ENCODE measurements at places on chromosomes 1 and 21.

DNA sequence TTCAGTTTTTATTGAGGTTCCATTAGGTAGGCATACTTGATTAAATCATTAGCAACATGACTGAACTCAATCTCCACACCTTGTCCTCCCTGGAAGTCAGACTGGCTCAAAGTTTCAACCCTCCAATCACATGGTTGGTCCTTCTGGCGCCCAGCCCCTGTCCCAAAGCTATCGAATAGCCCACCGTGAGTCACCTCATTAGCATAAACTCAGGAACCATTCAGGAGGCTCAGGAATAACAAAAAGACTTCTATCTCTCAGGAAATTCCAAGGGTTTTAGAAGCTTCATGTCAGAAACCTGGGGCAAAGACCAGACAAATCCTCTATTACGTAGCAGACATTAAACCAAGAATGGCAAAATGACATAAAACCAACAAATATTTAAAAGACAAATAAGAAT lies 78.6 kb downstream of the RGS2 start:
- DNase-seq = no peak
- H3K27me3 ChIP-seq = no peaks in the 10 kb centered on the region
- no peak overlapping the region for H3K27ac ChIP-seq
- no peaks in the 10 kb centered on the region for H3K36me3 ChIP-seq
- no peaks in the 10 kb centered on the region for H3K4me1 ChIP-seq

- H3K4me3 ChIP-seq = no peak overlapping the region
- no peaks in the 10 kb centered on the region for H3K4me1 ChIP-seq
- no peak overlapping the region for H3K27ac ChIP-seq
- no peak for DNase-seq
- peaks cover 69% of the 10 kb centered on the region for H3K36me3 ChIP-seq
These were observed 95.3 kb downstream of the MTR start for GRCh38 chr1:236890152-236891056.

DNA sequence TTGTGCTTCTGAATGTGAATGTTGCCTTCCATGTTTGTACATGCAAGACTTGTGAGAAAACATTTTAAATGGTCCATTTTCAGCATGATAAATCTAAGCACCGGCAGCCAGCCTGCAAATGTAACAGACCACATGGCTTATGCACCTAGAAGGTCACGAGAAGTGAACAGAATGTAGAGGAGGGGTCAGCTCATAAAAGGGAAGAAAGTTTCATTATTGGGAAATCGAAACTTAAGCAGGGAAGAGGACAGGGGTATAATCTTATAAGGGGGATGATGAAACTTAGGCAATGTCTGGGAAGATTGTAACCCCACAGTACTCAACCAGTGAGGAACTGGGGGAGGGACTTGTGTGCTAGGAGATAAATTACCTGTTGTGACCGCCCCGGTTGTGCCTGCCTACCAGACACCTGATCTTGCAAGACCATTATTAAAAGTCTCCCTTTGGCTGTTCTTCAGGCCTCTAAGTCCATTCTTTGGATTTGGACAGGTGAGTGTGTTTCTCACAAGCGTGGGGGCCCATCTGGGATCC lies 37.7 kb upstream of the VN1R5 start:
- H3K4me3 ChIP-seq = no peak overlapping the region
- no peak for DNase-seq
- H3K36me3 ChIP-seq = no peaks in the 10 kb centered on the region
- no peak overlapping the region for H3K27ac ChIP-seq
- peaks cover 3% of the 10 kb centered on the region for H3K27me3 ChIP-seq

DNA sequence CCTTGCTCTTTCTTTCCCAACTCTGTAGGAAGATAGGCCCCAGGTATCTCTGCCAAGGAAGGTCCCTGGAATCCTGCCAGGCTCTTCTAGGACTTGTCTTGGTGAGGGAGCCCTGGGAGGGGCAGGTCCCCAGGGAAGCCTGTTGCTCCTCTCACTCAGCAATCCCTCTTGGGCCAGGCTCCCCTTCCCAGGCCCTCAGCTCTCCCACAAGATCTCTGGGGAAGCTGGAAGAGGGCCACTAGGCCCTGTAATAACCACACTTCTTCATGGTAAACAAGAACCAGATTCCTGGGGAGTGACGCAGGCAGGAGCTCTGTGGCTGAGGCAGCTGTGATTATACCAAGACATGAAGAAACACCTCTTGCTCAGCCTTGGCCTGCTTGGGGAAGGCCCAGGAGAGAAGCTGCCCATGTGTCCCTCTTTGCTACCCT lies 9.9 kb upstream of the MAPKAPK2 start:
- H3K27me3 ChIP-seq = no peaks in the 10 kb centered on the region
- no peaks in the 10 kb centered on the region for H3K36me3 ChIP-seq
- H3K4me3 ChIP-seq = no peak overlapping the region
- peaks cover 44% of the 10 kb centered on the region for H3K4me1 ChIP-seq
- peak overlapping the region; percentile 53 for H3K27ac ChIP-seq

DNA sequence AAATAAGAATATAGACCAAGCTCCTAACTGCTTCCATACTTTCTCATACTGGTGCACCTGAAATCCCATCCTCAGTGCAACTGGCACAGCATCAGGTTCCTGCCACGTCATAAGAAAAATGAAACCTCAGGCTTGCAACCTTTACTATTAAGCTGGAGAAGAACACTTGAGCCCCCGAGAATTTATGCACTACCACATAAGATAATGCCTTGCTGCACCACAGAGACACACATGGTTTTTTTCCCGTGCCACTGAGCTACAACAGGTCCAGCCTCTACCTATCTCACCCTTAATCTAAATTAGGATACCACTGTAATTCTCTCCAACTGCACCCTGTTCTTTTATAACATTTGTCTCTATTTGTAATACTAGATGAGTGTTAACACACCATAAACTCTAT lies 174.5 kb downstream of the DENND1B start:
- no peak for DNase-seq
- no peak overlapping the region for H3K4me3 ChIP-seq

All from small intestine (tissue), 16 donors.